ENCODE measurements at places on chromosomes 5 and 9.

- DNase-seq, result no peak
Observed at GRCh38 chr5:143183989-143184388, 219.5 kb downstream of the NR3C1 start.

DNA sequence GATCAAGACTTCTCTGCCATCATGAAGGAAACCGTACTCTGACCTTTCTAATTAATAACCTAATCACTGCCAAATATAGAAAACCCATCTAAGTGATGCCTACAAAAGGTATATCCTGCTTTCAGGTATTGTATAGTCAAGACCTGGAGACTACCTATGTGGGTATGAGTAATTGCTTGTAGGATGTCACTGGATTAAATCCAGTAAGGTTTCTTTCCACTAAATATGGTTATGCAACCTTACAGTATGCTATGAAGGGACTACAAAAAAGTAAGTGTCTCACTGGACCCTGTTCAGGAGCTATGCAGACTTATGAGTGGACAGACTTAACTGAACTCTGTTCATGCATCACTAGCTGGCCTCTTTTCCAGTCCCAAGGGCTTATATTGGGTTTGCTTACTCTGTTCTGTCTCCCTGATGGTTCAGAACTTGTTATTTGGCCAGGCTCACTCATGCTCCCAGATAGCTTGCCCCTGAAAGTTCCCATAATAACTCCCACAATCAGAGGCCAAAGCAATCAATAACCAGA is 51.1 kb downstream of the PDE6A start:
- no peak for DNase-seq

- DNase-seq, result no peak
Observed at GRCh38 chr9:37119360-37119759, 1.0 kb upstream of the ZCCHC7 start.

- DNase-seq, result no peak
Observed at GRCh38 chr9:93139365-93140182, 5.5 kb upstream of the NINJ1 start.

Data from CMK (cell line).